ENCODE measurements at places on chromosomes 4 and X.

DNA sequence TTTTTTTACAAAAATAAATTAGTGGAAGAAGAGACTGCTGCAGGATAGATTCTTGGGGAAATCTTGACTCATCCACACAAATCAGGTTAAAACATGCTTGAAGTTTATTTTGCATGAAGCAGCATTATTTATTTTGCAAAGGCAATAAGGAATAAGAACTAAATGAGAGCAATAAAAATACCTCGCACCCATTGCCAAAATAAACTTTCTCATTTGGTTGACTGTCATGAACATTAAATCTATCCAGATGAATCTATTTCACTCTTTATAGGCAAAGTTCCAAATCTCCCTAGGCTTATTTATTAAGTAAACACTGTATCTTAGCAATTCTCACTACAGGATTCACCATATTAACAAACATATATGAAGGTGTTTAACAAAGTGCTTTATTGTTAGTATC is 58.9 kb downstream of the HOPX start:
- no peak for DNase-seq

- DNase-seq = no peak
These were observed 9.6 kb downstream of the GRSF1 start for GRCh38 chr4:70830054-70830453.

GRCh38 chrX:153379971-153380581 is 21.1 kb downstream of the PNMA6E start:
- DNase-seq = no peak

- DNase-seq = no peak
These were observed 3.9 kb downstream of the RIPPLY1 start for GRCh38 chrX:106899276-106899675.

DNA sequence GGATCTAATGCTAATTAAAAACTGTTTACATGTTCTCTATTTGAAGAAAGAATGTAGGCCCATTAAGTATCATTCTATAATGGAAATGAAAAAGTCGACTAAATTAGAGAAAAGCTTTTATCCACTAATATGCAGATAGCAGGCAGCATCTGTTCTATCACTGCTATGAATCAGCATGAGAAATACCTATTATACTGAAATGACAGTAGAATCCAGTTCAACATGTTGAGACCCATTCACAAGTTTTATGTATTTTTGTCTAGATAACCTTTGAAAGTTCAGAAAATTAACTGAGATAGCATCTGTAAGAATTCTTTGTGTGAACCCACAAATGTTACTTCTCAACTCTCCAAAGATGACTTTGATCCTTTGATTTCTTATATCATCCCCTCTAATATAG is 1254.4 kb upstream of the ADGRL3 start:
- no peak for DNase-seq

DNA sequence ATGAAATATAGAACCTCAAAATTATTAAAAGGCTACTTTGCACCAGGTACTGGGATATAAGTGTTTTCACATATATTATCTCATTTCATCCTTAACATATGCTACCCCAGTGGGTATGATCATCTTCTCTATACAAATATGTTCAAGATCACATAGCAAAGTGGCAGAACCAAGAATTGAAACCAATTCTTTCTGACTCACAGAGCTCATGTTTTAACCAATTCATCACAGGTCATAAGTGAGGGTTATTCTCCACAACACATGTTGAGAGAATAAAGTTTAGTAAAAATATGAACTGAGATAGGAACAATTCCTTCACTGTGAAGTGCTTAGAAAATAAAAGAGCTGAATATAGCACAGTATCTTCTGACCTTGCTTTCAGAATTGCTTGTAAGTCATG is 442.9 kb upstream of the RASGEF1B start:
- DNase-seq = no peak

All from stimulated activated CD8-positive, alpha-beta memory T cell treated with anti-CD3 and anti-CD28 coated beads, Interleukin-2, amount 100 ng/mL, for 1 hour (primary cell).